ENCODE measurements at places on chromosomes 12 and 14. TPM values are rescaled to one million over a fixed set of nuclear protein-coding genes. Genes with fewer than 3 reads are reported as not detected.
A peak's percentile ranks its signal among the peaks of the same experiment; 100 is the strongest.

- DNase-seq = no peak
- no peaks in the 10 kb centered on the region for H3K27me3 ChIP-seq
- H3K4me3 ChIP-seq = no peak overlapping the region
- H3K27ac ChIP-seq = no peak overlapping the region
- no peaks in the 10 kb centered on the region for H3K4me1 ChIP-seq
- no peaks in the 10 kb centered on the region for H3K36me3 ChIP-seq
These were observed 35.8 kb downstream of the MYF5 start for GRCh38 chr12:80752464-80752863.

GRCh38 chr14:105508601-105509000 lies 17.6 kb downstream of the TEDC1 start:
- no peaks in the 10 kb centered on the region for H3K36me3 ChIP-seq
- no peaks in the 10 kb centered on the region for H3K27me3 ChIP-seq
- no peak overlapping the region for H3K27ac ChIP-seq
- no peak for DNase-seq
- no peak overlapping the region for H3K4me3 ChIP-seq
- no peaks in the 10 kb centered on the region for H3K4me1 ChIP-seq

- no peaks in the 10 kb centered on the region for H3K27me3 ChIP-seq
- no peak overlapping the region for H3K4me3 ChIP-seq
- no peaks in the 10 kb centered on the region for H3K36me3 ChIP-seq
- no peak for DNase-seq
- H3K4me1 ChIP-seq = no peaks in the 10 kb centered on the region
- no peak overlapping the region for H3K27ac ChIP-seq
These were observed 56.5 kb upstream of the JDP2 start for GRCh38 chr14:75371297-75371696.

GRCh38 chr12:6548966-6549683 lies 6.7 kb downstream of the IFFO1 start:
- peaks cover 21% of the 10 kb centered on the region for H3K36me3 ChIP-seq
- H3K27me3 ChIP-seq = no peaks in the 10 kb centered on the region
- H3K4me1 ChIP-seq = peaks cover 27% of the 10 kb centered on the region

DNA sequence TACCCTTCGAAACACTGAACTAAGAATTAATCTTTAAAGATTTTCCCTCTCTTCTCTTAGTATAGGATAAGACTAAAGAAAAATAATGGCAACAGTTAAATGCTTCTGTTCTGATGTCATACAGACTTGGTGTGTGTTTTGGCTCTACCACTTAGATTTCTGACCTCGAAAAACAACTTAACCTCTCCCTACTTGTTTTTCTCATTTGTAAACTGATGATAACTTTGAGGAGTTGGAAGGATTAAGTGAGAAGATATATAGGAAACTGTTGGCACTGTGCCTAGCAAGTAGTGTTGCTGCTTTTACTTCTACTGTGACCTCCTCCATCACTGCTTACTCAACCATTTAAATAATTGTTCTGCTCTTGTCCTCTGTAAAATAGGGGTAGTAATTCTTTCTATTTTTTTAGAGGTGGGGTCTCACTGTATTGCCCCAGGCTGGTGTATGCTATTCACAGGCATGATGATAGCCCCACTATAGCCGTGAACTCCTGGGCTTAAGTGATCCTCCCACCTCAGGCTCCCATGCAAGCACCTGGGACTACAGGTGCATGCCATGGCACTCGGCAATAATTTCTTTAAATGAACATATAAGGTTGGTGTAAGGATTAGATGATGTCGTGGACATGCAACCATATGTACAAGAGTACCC lies 22.4 kb downstream of the PALS1 start:
- H3K27me3 ChIP-seq = no peaks in the 10 kb centered on the region
- no peak overlapping the region for H3K4me3 ChIP-seq
- H3K27ac ChIP-seq = no peak overlapping the region
- DNase-seq = no peak

DNA sequence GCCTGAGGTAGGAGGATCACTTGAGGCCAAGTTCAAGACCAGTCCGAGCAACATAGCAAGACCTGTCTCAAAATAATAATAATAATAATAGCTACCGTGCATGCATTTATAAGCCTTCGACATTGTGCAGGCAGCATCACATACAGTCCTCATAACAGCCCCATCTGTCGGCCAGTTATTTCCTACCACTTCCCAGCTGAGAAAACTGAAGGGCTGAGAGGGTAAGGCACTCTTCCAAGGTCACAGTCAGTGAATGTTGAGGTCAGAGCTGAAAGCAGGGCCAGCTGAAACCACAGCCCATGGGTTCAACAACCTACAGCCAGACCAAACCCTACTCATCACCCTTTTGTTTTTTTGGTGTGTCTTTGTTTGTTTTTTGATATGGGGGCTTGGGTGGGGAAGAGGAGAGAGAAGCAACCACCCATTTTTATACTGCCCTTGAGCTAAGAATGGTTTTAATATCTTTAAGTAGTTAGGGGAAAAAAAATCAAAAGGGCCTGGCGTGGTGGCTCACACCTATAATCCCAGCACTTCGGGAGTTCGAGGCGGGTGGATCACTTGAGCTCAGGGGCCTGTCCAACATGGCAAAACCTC lies 16.8 kb upstream of the ITPK1 start:
- no peaks in the 10 kb centered on the region for H3K4me1 ChIP-seq
- peak; percentile 75 for DNase-seq
- H3K27me3 ChIP-seq = no peaks in the 10 kb centered on the region
- no peaks in the 10 kb centered on the region for H3K36me3 ChIP-seq
- H3K27ac ChIP-seq = no peak overlapping the region
- no peak overlapping the region for H3K4me3 ChIP-seq

DNA sequence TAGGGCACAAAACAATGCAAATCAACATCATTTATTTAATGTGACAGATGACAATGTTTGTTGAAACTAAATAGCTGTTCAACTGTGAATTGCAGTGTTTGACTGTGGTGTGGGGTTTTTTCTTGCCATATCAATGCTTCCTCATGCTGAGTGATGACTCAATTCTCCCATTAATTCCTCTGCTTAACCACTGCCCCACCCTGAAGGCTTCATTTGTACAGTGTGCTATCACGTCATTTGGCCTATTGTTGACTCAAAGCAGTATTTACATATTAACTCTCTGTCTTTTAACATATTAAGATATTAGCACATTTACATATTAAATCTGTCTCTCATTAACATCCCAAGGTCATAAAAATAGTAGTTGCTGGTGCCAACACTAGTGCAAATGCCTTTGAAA lies 164.8 kb upstream of the NRXN3 start:
- H3K36me3 ChIP-seq = no peaks in the 10 kb centered on the region
- H3K27ac ChIP-seq = no peak overlapping the region
- no peaks in the 10 kb centered on the region for H3K4me1 ChIP-seq
- peak; percentile 58 for DNase-seq
- H3K4me3 ChIP-seq = no peak overlapping the region

Gene TAS2R7
- not detected for total RNA-seq

DNA sequence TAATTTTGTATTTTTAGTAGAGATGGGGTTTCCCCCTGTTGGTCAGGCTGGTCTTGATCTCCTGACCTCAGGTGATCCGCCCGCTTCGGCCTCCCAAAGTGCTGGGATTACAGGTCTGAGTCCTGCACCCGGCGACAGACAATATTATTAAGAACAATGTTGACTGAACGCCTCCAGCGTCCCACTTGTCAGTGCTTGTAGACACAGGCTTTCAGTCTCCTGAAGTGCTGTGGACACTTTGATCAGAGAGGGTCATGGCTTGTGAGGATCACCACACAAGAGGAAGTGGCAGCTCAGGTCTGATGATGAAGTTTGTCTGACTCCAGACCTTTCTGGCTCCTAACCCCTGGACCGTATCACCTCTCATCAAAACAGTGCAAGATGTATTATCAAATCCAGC lies 114.6 kb downstream of the CHST11 start:
- no peaks in the 10 kb centered on the region for H3K4me1 ChIP-seq
- H3K4me3 ChIP-seq = no peak overlapping the region
- no peak for DNase-seq

GRCh38 chr14:58740379-58740935 lies 102.7 kb downstream of the DACT1 start:
- no peak for DNase-seq
- H3K4me3 ChIP-seq = no peak overlapping the region
- H3K4me1 ChIP-seq = peaks cover 15% of the 10 kb centered on the region
- no peaks in the 10 kb centered on the region for H3K36me3 ChIP-seq
- H3K27me3 ChIP-seq = no peaks in the 10 kb centered on the region
- no peak overlapping the region for H3K27ac ChIP-seq

- no peaks in the 10 kb centered on the region for H3K4me1 ChIP-seq
- H3K36me3 ChIP-seq = no peaks in the 10 kb centered on the region
- no peak overlapping the region for H3K4me3 ChIP-seq
- no peak for DNase-seq
- no peak overlapping the region for H3K27ac ChIP-seq
- H3K27me3 ChIP-seq = no peaks in the 10 kb centered on the region
These were observed 460.7 kb upstream of the ATXN7L3B start for GRCh38 chr12:74076918-74077317.

Gene TAS2R43
- total RNA-seq = 0.53 TPM

DNA sequence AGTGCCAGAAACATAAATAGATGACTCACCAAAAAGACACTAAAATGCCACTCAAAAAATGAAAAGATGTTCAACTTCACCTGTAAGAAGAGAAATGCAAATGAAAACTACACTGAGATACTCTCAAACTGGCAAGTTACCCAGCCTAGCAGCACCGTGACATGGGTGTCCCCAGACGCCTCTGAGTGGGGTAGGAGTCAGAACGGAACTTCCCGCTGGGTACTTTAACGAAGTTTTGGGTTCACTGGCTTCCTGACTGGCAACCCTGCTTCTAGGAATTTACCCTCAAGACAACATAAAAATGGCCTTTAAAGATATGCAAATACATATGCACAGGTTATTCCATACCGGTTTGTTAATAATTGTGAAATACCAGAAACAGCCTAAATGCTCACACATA lies 52.6 kb downstream of the RIMBP2 start:
- H3K36me3 ChIP-seq = no peaks in the 10 kb centered on the region
- no peaks in the 10 kb centered on the region for H3K27me3 ChIP-seq
- DNase-seq = no peak
- no peak overlapping the region for H3K4me3 ChIP-seq
- peaks cover 20% of the 10 kb centered on the region for H3K4me1 ChIP-seq

DNA sequence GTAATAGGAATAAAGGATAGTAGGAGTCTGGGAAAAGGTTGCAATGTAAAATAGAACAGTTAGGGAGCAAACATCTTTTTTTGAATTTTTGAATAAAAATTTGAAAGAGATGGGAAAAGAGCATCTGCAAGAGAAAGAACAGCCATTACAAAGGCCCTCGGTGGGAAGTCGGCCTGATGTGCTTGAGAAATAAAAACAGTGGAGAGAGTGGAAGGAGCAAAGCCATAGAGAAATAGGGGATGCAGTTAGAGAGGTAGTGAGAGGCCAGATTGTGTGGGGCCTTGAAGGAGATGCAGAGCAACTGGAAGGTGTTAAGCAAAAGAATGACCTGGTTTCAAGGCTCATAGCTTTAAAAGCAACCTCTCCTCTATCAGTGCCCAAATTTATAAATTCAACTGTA lies 409.8 kb downstream of the RERGL start:
- H3K4me1 ChIP-seq = no peaks in the 10 kb centered on the region
- H3K4me3 ChIP-seq = no peak overlapping the region
- H3K27me3 ChIP-seq = no peaks in the 10 kb centered on the region
- no peak for DNase-seq
- no peaks in the 10 kb centered on the region for H3K36me3 ChIP-seq

GRCh38 chr14:64040044-64040443 lies 187.2 kb downstream of the SYNE2 start:
- no peak overlapping the region for H3K4me3 ChIP-seq
- peak; percentile 22 for DNase-seq
- H3K27ac ChIP-seq = no peak overlapping the region

Gene GPR135
- total RNA-seq = 5.6 TPM

GRCh38 chr12:52199294-52199919 lies 7.6 kb upstream of the KRT80 start:
- peaks cover 7% of the 10 kb centered on the region for H3K27me3 ChIP-seq
- H3K4me3 ChIP-seq = no peak overlapping the region
- H3K36me3 ChIP-seq = no peaks in the 10 kb centered on the region

GRCh38 chr12:22299294-22299912 lies 35.1 kb downstream of the ST8SIA1 start:
- no peaks in the 10 kb centered on the region for H3K36me3 ChIP-seq
- DNase-seq = no peak
- H3K27ac ChIP-seq = no peak overlapping the region
- no peaks in the 10 kb centered on the region for H3K4me1 ChIP-seq
- no peaks in the 10 kb centered on the region for H3K27me3 ChIP-seq

- no peak overlapping the region for H3K4me3 ChIP-seq
- peak overlapping the region; percentile 80 for H3K27ac ChIP-seq
- DNase-seq = peak; percentile 44
- no peaks in the 10 kb centered on the region for H3K36me3 ChIP-seq
- peaks cover 15% of the 10 kb centered on the region for H3K4me1 ChIP-seq
These were observed 2.8 kb upstream of the AAAS start for GRCh38 chr12:53324113-53324778.

DNA sequence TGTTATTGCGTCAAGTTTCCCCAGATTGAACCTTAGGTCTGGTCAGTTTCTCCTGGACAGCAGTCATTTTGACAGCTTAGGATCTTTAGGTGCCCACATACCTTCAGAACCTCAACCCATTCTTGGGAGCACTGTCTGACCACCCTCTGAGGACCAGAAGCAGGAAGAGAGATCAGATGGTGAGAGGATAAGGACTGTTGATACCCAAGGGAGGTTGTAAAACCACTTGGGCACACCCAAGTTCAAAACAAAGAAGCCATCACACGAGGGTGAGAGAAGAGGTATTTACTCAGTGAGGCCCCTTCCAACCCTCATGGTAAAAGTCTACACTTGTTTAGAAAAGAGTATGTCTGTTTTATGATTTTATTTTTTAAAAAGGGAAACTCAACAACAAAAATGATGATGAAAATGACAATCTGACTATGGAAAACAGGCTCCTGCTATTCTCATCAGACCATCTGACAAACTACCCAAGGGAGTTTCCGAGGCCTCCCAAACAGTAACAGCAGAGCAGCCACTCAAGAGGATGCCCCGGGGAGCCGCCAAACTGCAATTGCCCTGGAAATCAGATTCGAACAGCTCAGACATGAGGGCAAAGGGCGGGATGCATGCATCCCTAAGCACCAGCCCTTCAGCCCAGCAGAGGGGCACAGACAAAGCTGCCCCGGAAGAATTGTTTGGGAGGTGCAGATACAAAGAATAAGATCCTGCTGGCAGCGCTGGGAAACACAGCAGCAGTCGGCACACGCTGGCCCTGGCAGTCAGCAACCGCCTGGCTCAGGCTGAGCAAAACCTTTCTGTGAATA lies 162.6 kb upstream of the PLEKHG7 start:
- DNase-seq = no peak
- no peaks in the 10 kb centered on the region for H3K27me3 ChIP-seq
- peak overlapping the region; percentile 41 for H3K27ac ChIP-seq

Gene WIF1
- not detected for total RNA-seq

Data from cardiac muscle cell (in vitro differentiated cells and primary cell).